ENCODE measurements at places on chromosomes 11 and 22. TPM values are rescaled to one million over a fixed set of nuclear protein-coding genes. Genes with fewer than 3 reads are reported as not detected.

SPECC1L gene
- 50.0 TPM for total RNA-seq

DNA sequence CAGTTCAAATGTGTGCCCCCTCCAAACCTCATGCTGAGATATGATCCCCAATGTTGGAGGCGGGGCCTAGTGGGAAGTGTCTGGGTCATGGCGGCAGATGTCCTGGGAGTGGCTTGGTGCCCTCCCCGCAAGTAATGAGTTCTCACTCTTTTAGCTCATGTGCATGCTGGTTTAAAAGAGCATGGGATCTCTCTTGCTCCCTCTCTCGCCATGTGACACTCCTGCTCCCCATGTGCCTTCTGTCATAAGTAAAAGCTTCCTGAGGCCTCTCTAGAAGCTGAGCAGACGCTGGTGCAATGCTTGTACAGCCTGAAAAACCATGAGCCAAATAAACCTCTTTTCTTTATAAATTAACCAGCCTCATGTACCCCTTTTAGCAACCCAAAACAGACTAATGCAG lies 98.8 kb downstream of the SGSM3 start:
- no peaks in the 10 kb centered on the region for H3K4me1 ChIP-seq
- no peak overlapping the region for H3K27ac ChIP-seq
- H3K27me3 ChIP-seq = no peaks in the 10 kb centered on the region
- DNase-seq = no peak

- H3K27me3 ChIP-seq = no peaks in the 10 kb centered on the region
- H3K4me3 ChIP-seq = no peak overlapping the region
- H3K4me1 ChIP-seq = no peaks in the 10 kb centered on the region
- no peak overlapping the region for H3K27ac ChIP-seq
- DNase-seq = no peak
- no peaks in the 10 kb centered on the region for H3K36me3 ChIP-seq
These were observed 61.4 kb downstream of the EFCAB6 start for GRCh38 chr22:43750751-43751150.

- DNase-seq = no peak
- H3K4me3 ChIP-seq = no peak overlapping the region
- no peaks in the 10 kb centered on the region for H3K36me3 ChIP-seq
- no peaks in the 10 kb centered on the region for H3K27me3 ChIP-seq
- no peak overlapping the region for H3K27ac ChIP-seq
These were observed 14.1 kb downstream of the WT1 start for GRCh38 chr11:32420937-32421901.

DNA sequence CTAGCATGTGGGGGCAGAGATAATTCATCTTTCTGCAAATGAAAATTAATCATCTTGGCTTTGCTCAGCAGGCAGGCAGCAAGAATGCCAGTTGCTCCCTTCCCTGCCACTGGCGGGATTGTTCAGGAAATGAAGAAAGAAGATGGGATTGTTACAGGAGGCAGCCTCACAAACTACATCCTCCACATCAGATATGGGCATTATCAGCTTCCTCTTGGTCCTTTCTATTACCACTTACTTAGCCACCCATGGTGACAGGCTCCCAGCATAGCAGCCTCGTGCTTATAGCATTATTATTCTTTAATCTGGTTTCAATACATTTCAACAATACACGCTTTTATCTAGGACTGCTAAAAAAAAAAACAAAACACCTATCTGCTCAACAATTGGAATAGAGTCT lies 461.6 kb upstream of the ISX start:
- H3K4me3 ChIP-seq = no peak overlapping the region
- H3K4me1 ChIP-seq = no peaks in the 10 kb centered on the region
- no peaks in the 10 kb centered on the region for H3K36me3 ChIP-seq
- H3K27ac ChIP-seq = no peak overlapping the region

DNA sequence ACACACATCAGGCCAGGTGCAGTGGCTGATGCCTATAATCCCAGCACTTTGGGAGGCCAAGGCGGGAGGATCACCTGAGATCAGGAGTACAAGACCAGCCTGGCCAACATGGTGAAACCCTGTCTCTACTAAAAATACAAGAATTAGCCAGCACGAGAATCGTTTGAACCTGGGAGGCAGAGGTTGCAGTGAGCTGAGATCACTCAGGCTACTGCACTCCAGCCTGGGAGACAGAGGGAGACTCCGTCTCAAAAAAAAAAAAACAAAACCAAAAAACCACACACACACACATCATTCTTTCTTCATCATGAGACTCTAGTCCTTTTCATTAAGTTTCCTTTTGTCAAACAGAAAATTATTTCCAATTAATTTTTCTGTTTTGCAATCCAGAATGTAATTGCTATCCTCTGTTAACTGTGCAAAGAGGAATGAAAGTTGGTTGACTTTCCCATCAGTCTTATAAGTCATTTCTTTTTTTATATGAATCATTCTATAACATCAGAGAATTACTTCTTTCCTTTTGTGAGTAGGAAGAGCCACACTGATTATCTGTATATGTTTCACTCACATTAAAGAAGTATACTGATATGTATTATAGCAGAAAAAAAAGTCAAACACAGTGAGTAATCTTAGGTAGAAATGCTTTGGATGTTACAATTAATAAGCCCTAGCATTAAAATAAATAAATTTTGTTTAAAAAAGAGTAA lies 52.2 kb downstream of the HORMAD2 start:
- H3K27ac ChIP-seq = no peak overlapping the region
- no peaks in the 10 kb centered on the region for H3K36me3 ChIP-seq
- H3K4me3 ChIP-seq = no peak overlapping the region
- no peak for DNase-seq
- no peaks in the 10 kb centered on the region for H3K4me1 ChIP-seq

PTPRCAP gene
- 4.0 TPM for total RNA-seq

DNA sequence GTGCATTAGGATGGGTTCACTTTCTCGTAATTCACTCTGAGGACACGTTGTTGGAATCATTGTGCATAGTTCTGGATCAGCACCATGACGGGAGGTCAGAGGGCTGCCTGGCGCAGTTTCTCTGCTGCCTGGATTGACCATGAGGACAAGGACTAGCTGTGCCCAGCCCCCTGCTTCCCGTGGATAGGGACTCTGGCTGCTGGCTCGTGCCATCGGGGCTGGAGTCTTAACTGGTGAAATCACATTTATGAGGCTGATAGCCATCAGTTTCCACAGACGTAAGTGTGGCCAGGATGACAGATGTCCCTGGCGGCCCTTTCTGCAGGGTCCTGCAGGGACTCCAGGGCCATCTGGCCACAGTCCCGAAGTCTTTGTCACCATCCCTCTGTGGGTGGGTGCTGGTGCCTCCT lies 24.1 kb upstream of the GRAMD4 start:
- peaks cover 36% of the 10 kb centered on the region for H3K4me1 ChIP-seq
- no peak overlapping the region for H3K4me3 ChIP-seq
- no peaks in the 10 kb centered on the region for H3K27me3 ChIP-seq
- no peak overlapping the region for H3K27ac ChIP-seq
- no peaks in the 10 kb centered on the region for H3K36me3 ChIP-seq

- H3K27ac ChIP-seq = no peak overlapping the region
- H3K4me1 ChIP-seq = peaks cover 6% of the 10 kb centered on the region
- no peak overlapping the region for H3K4me3 ChIP-seq
These were observed 15.3 kb downstream of the MACROD1 start for GRCh38 chr11:64150481-64151239.

GRCh38 chr22:45398214-45398613 lies 15.2 kb downstream of the SMC1B start:
- H3K4me3 ChIP-seq = no peak overlapping the region
- H3K4me1 ChIP-seq = no peaks in the 10 kb centered on the region

OR52N4 gene
- not detected for total RNA-seq

DSCAML1 gene
- 0.21 TPM for total RNA-seq

DNA sequence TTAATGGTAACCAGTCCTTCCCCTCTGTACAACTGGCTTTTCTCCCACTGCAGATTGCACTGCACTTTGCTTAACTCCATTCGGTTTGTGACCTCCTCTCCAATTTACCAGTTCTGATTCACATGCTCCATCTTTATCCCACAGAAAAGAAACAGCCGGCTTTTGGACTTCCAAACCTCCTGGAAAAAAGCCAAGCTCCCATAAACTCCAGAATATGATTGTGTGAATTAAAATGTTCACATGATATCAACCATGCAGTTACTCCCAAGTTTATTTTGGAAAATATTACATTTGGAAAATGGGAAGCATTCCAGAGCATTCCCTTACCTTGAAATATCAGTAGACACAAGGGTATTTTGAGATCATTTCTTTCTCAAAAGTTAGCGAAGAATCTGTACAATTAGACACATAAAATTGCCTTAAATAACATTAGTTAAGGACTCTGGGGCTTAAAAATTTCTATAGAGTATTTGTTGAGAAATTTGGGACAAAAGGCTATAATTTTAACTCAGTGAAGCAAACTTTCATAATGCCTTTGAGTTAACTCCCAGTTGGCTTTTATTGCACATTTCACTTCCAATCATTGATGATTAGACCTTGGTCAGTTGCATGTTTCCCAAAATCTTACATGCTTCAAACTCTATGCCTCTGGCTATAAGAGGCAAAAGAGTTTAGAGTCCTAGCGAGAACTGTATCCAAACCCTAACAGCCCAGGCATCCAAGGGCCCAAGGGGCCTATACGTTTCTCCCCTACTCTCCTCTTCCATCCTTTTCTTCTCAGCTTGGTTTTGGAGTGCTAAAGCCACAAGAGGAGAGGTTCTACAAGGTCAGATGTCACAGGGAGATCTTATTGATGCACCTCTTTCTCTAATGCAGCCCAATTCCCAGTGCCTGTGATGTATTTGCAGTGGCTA lies 23.6 kb upstream of the TMEM135 start:
- no peak for DNase-seq
- H3K27me3 ChIP-seq = no peaks in the 10 kb centered on the region
- H3K27ac ChIP-seq = no peak overlapping the region
- no peak overlapping the region for H3K4me3 ChIP-seq
- peaks cover 18% of the 10 kb centered on the region for H3K4me1 ChIP-seq

- no peaks in the 10 kb centered on the region for H3K36me3 ChIP-seq
- H3K4me3 ChIP-seq = no peak overlapping the region
- no peak for DNase-seq
- no peak overlapping the region for H3K27ac ChIP-seq
- no peaks in the 10 kb centered on the region for H3K27me3 ChIP-seq
These were observed 10.7 kb downstream of the IL2RB start for GRCh38 chr22:37138849-37139561.
